ENCODE measurements at places on chromosomes 7 and 10. TPM values are rescaled to one million over a fixed set of nuclear protein-coding genes. Genes with fewer than 3 reads are reported as not detected.

DNA sequence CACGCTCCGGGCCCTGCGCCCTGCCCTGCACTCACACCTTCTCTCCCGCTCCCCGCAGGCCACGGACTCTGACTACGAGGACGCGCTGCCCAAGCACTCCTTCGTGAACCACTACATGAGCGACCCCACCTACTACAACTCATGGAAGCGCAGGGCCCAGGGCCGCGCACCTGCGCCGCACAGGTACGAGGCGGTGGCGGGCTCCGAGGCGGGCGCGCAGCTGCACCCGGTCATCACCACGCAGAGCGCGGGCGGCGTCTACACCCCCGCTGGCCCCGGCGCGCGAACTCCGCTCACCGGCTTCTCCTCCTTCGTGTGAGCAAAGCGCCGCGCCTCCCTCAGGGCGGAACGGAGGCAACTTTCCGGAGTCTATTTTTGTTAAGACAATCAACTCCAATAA is 417.0 kb upstream of the FOXK1 start:
- DNase-seq: no peak

SUGCT gene
- polyA plus RNA-seq: 16.5 TPM

NUTM2A gene
- 0.36 TPM for polyA plus RNA-seq

GRCh38 chr7:144720149-144720548 is 115.7 kb downstream of the TPK1 start:
- DNase-seq: no peak

KIAA1217 gene
- 2.2 TPM for polyA plus RNA-seq

RTKN2 gene
- 1.5 TPM for polyA plus RNA-seq

DNA sequence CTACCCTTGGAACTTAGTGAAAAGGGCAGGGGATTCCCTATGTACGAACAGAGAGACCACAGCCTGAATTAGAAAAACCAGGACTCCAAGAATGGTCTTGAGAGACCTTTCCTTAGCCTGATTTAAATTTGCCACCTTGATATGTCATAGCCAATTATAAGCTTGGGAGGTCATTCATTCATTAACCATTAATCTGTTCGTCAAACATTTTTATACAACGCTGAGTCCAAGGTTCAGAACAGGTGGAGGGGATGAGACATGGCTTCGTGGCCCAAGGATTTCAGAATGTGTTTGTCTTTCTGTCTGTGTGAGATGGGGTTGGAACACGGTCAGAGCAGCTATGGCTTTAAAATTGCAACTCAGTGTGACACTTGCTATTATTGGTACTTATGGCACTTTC is 158.0 kb downstream of the PAXIP1 start:
- DNase-seq: no peak

SPDYE11 gene
- not detected for polyA plus RNA-seq

BUB3 gene
- polyA plus RNA-seq: 193 TPM

TRIP6 gene
- 105 TPM for polyA plus RNA-seq

- no peak for DNase-seq
Observed at GRCh38 chr7:3520206-3520605, 219.2 kb downstream of the SDK1 start.

DNA sequence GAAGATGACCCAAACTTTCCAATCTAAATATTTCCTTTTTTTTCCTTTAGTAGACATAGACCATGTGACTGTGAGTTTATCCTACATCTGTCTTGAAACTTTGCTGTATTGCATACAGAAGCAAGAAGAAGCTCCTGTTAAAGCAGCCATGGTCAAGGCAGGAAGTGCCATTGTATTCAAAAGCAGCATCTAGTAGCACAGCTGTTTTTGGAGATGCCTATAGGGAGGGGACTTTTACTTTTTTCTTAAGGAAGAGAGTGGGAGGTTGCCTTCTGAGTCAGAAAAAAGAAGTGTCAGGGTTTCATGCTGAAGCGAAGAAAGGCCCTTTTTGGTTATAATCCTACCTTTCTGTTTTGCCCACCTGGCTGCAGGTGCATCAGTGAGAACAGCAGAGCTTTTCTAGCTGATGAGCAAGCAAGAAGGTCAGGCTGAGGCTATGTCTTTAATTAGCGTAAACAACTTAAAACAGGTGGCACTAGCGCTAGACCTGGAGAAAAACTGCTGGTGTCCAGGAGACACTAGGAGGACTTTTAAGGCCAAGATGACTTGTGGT is 234.1 kb upstream of the AGK start:
- no peak for DNase-seq

- DNase-seq: no peak
Observed at GRCh38 chr10:100807241-100807951, 62.0 kb downstream of the PAX2 start.

DDIT4 gene
- 152 TPM for polyA plus RNA-seq

GRCh38 chr7:132815130-132815529 is 238.9 kb upstream of the PLXNA4 start:
- DNase-seq: no peak

DNA sequence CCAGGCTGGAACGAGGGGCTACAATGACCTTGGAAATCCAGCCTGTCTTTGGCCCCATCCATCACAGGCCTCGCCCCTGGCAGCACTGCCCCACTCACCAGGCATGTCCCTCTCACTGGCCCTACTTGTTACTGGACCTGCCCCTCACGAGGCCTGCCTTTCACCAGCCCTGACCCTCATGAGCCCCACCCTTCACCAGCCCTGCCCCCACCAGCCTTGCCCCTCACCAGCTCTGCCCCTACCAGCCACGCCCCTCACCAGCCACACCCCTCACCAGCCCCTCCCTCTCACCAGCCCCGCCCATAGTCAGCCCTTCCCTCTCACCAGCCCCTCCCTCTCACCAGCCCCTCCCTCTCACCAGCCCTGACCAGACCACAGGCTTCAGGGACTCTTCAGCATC is 57.8 kb downstream of the COL26A1 start:
- no peak for DNase-seq

DNA sequence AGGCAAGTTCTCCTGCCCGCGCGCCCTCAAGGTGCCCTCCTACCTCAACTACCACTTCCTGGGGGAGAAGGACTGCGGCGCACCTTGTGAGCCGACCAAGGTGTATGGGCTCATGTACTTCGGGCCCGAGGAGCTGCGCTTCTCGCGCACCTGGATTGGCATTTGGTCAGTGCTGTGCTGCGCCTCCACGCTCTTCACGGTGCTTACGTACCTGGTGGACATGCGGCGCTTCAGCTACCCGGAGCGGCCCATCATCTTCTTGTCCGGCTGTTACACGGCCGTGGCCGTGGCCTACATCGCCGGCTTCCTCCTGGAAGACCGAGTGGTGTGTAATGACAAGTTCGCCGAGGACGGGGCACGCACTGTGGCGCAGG is 1.4 kb downstream of the FZD1 start:
- no peak for DNase-seq

- DNase-seq: no peak
Observed at GRCh38 chr10:20207653-20208052, 391.4 kb downstream of the PLXDC2 start.

DNA sequence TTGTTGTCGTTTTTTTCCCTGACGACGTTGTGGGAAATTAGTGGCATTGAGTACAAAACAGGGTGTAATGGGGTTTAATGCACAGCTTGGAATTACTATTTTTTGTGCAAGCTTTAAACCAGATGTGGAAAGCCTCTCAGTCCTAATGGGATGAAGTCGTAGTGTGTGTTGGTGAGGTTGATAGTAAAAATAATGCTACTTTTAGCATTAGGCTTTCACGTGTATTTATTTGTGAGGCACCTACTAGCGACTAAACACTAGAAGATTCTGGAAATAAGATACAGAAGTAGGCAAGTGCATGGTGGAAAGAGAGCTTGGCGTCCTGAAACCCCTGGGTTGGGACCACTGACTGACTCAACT is 588 bp upstream of the ORC5 start:
- DNase-seq: no peak

DNA sequence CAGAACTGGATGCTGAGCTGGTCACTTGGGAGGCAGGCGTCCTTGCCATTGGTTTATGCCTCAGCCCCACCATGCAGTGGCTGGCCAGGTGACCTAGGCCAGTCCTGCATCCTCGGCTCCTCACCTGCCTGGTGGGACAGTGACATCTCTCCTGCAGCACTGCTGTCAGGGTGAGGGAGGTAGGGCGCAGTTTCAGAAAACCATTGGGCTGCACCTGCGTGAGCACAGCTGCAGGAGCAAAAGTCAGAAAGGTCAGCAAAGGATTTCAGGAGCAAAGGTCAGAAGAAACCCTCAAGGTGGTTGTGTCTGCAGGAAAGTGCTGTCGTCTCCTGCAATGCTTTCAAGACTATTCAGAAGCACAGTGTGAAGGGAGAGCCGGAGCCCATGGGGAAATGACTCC is 48.1 kb downstream of the EGFR start:
- DNase-seq: no peak

MALRD1 gene
- not detected for polyA plus RNA-seq

ATP5MK gene
- 324 TPM for polyA plus RNA-seq

GRCh38 chr7:118129041-118129795 is 54.7 kb upstream of the LSM8 start:
- DNase-seq: no peak

Measured in BJ (cell line).